ENCODE measurements at places on chromosomes 3 and 15.

DNA sequence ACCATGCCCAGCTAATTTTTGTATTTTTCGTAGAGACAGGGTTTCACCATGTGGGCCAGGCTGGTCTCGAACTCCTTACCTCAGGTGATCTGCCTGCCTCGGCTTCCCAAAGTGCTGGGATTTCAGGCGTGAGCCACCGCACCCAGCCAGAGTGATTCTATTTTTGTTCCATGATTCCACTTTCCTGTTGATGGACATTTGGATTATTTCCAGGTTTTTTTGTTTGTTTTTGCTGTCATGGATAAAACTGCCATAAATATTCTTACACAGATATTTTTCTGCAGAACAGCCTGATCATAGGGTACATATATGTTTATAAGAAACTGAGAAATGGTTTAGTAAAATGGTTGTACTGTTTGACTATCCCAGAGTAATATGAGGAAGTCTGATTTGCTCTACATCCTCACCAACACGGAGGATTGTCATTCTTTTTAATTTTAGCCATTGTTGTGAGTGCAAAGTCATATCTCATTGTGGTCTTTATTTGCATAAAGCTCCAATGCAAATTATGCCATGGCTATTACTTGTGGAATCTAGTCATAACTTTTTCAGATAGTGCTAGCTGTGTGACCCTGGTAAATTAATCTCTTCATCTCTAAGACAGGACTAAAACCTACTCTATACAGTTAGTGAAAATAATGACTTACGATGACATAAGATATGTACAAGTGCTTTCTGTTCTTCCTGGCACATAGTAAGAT lies 42.7 kb downstream of the MAP6D1 start:
- DNase-seq = no peak

GRCh38 chr3:105764378-105765307 lies 104.2 kb downstream of the CBLB start:
- DNase-seq = no peak

- DNase-seq = no peak
Observed at GRCh38 chr3:137468446-137468845, 295.7 kb upstream of the SOX14 start.

DNA sequence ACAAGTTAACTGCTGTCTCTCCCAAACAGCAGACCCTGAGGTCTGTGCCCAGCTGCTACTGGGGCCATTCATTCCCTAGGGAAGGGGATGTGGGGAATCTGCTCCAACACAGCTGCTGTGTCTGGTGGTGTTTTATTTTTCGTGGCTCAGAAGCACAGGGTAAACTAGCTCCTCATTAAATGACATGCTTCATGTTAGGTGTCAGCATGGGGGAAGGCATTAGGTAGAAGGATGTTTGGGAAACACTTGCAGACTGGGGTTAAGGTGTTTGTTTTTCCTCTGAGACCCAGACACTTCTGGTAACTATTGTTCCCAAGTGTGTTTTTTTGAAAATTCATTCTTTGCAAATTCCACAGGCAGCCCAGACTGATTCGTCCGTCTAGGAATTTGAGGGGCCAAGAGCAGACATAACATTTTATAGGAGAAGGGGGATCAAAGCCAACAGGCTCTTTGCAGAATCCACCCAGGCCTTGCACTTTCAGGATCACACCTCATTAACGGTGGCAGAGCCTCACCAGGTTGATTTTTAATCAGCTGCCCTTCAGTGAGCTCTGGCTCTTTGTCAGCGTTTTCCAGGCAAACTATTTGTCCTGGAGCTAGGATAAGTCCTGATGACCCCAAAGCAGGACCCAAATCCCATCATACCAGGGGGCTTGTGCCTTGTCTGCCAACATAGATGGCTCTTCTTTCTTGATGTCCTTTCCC lies 65.4 kb upstream of the ITGA11 start:
- DNase-seq = no peak

DNA sequence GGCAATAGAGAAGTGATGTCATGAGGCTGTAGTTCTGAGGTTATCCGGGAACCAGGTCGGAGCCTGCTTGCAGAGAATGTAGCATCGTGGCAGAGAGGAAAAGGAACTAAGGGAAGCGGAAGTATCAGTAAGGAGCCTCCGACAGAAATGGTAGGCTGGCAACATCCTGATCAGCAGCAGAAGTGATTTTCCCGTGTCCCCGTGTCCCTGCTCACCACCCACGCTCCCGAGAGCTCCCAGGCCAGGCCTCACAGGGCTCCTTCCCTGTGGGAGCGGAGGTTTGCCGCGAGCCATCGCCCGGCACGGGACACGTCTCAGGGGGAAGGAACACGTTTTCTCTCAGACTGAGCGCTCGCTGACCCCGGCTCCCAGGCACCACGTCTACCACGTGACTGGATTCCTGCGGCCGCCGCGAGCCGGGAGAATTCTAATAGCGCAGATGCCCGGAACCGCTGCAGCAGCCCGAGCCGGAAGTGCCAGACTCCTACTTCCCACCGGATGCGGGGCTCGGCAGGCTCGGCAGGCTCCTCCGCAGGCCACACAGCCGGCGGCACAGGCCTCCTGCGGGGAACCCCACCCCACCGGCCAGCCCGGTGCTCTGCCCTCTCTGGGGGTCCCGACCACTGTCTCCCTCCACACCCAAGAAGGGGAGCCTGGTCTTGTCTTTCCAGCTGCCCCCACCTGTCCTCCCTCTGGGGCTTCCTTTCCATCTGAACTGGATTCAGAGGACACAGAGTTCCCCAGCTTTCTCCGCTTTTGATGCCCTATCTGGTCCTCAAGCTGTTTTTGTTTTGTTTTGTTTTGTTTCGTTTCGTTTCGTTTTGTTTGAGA lies 99.3 kb downstream of the BDH1 start:
- DNase-seq = no peak
